ENCODE measurements at places on chromosomes 1 and 21.

- no peak for DNase-seq
Observed at GRCh38 chr1:26758358-26758757, 29.4 kb upstream of the PIGV start.

DNA sequence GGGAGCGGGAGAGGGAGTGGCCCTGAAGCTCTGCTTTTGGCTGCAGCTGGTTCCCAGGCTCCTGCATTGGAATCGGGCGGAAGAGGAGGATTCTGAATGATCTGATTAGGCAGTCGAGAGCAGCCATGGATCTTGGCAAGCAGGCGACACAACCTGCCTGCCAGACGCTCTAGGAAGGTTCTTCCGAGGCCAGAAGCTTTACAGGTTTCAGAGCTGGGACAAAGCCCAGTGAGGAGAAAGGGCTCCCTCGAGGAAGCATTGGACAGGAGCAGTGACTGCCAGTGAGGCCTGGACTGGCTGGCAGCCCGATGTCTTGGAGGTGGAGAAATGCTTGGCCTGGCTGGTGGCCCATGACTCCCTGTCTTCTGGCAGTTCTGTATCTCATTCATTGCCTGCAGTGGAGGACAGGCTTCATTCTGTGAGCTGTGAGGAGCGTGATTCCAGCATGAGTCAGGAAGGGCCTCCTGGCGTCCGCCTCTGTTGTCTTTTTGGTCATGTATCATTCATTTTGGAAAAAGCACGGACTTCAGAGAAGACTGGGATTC lies 132.7 kb upstream of the IPO9 start:
- peak; percentile 65 for DNase-seq

- no peak for DNase-seq
Observed at GRCh38 chr21:45403133-45403824, 1.7 kb upstream of the COL18A1 start.

- DNase-seq: no peak
Observed at GRCh38 chr1:202880062-202880461, 8.9 kb downstream of the RABIF start.

- DNase-seq: peak; percentile 15
Observed at GRCh38 chr1:228083871-228084278, 1.4 kb downstream of the ARF1 start.

DNA sequence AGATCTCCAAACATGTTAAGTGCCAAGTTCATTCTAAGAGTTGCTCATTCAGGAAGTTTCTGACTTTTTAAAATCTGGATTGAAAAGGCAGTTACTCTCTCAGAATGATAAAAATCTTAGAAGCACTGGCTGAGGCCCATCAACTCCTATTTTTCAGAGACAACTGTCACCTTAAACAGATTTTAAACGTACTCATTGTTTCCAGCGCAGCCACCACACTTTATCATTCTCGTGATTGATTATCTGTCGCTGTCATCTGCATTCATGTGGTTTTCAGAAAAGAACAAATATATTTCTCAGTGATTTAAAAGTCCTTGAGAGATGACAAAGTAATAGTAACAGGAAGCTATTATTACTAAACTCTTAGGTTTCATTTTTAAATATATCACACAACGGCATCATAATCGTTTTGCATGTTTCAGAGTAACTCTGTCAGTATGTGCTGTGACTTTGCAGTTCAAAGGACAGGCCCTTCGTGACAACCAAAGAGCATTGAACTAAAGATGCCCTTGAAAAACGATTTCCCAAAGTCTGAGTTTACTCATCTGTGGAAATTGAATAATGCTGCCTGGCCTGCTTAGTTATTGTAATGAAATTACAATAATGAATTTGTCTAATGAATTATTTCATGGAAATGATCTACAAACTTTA lies 14.9 kb upstream of the KCNK1 start:
- no peak for DNase-seq

DNA sequence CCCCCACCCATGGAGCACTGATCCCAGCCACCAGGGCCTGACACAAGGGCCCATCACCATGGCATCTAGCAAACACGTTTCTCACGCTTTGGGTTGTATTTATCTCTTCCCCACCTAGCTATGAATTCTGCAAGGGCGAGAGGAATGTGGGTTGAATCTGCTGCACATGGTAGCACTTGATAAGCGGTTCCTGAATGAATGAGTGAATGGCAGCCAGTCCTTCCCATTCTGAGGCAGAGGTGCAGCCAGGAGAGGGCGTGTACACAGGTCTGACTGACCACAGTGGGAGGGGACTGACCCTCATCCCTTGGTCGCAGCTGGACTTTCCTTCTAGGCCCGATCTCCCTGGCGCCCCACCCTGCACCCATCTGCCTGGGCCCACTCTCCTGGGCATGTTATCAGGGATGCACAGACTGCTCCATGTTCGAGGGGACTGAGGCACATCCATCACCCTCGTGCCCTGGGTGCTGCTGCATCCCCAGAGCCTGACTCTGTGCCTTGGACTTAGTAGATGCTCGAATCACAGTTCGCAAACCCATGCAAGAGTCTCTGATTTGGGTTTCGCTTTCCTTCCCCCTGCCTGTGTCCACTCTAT lies 1.0 kb downstream of the RD3 start:
- DNase-seq: no peak

GRCh38 chr1:172135978-172136610 lies 284.4 kb upstream of the C1orf105 start:
- no peak for DNase-seq

GRCh38 chr1:149928401-149928724 lies 760 bp upstream of the SF3B4 start:
- no peak for DNase-seq

DNA sequence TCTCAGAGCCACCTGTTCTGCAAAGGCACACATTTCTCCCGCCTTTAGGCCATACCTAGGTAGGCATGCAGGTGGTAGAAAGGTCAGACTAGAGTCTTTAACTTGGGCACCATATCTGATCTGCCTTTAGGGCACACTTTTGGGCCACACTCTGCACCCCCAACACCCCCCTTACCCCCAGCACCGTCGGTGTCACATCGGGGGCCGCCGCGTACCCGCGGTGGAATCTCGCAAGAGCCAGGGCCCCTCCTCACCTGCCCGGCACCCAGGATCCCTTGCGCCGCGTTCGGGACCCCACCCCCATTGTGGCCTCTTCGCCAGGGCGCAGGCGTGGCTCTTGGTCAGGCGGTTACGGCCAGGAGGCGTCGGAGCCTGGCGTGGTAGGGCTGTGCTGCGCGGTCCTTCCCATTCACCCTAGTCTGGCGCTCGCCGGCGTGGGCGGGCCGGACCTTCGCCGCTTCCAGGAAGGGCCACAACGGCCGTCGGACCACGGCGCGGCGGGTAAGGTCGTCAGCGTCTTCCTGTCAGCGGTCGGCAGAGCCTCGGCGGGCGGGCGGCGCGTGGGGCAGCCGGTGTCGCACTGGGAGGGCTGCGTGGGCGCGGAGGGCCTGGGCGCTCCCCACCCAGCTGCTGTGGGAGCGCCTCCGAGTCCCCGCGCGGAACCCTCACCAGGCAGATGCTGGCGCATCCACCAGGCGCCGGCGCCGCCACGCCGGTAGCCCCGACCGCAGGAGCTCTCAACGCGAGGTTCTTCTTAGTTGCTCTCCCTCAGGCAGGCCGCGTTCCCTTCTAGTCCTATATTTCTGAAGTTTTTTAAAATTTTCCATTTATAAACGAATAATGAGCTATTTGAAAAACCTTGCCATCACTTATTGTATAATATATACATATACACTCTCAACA lies at the start of gene DNAH14:
TSS of gene DNAH14 (plus strand) at position 341 of the 903 bp plus-strand sequence. CDS start 23,028 bp downstream, outside the sequence.
- DNase-seq: no peak

- DNase-seq: no peak
Observed at GRCh38 chr1:41788427-41788826, 130.3 kb downstream of the HIVEP3 start.

- no peak for DNase-seq
Observed at GRCh38 chr1:177984761-177985160, 14.9 kb upstream of the SEC16B start.
